Kidney capillary endothelial cell (primary cell): ENCODE measurements at places on chromosomes 7 and 10.

DNA sequence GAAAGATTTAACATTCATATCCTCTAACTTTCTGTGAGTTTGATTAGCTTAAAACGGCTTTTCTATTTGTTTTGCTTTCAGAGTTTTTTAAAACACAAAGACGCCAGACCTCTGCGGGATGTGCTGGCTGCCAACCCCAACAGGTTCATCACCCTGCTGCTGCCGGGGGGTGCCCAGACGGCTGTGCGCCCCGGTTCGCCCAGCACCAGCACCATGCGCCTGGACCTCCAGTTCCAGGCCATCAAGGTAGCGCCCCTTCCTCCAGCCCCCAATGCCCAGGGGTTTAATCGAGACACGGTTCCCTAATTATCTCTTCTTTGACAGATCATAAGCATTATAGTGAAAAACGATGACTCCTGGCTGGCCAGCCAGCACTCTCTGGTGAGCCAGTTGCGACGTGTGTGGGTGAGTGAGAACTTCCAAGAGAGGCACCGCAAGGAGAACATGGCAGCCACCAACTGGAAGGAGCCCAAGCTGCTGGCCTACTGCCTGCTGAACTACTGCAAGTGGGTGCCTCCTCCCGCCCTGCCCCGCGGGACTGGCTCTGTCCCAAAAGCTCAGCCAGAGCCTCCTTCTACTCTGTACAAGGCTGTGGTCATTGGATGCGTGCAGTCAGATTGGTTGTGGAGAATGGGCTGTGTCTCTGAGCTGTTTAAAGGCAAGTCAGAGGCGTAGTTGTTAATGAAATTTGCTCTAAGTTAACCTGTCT, 71.2 kb downstream of the TRRAP start:
- no peak for DNase-seq

DNA sequence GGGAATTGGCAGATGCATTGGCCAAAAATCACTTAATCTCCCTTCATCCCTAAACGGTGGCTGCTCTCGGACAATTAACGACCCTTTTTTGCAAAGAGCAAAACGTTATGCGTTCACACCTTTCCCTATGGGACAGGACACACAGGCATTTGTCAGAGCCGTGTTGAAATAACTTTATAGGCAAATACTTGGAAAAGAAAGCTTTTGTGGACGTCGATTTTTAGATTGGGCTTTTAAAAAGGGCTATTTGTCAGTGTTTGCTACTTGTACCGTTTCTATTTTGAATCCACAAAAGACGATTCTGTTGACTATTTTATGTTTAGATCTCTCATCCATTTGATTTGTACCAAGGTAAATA, 245.6 kb downstream of the SLC25A13 start:
- no peak for DNase-seq

DNA sequence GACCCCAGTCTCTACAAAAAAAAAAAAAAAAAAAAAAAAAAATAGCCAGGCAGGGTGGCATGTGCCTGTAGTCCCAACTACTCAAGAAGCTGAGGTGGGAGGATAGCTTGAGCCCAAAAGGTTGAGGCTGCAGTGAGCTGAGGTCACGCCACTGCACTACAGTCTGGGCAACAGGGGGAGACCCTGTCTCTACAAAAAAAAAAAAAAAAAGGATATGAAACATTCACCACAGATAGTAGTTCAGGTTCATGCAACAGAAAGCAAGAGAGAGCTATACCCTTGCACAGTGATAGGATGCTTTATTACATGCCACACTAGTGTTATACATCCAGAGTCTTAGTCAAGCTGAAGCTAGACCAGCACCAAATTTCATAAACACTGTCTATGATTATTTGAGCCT, 148.4 kb upstream of the KAT6B start:
- DNase-seq = no peak

GRCh38 chr10:126064512-126064911, 168.1 kb downstream of the FANK1 start:
- DNase-seq = no peak

- DNase-seq = no peak
These were observed 176.3 kb downstream of the CDK14 start for GRCh38 chr7:90772410-90772809.
